ENCODE measurements at places on chromosomes 2 and 18.

DNA sequence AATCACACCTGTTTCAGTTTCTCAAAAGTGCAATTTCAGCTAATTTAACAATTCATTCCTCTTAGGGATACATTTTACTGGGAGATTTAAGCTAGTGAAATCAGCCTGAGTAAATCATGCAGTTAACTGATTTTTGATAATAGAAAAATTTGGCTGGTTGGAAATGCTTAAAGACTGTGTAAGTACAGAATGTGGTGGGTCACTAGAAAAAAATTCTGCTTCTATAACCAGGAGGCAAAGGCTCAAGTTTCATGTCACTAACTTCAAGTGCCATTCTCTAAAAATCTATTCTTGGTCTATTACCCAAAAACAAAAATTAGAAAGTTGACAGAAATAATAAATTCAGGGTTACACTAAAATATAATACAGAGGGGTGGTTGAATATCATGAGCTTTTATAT lies 271.3 kb downstream of the CCDC178 start:
- DNase-seq: no peak

DNA sequence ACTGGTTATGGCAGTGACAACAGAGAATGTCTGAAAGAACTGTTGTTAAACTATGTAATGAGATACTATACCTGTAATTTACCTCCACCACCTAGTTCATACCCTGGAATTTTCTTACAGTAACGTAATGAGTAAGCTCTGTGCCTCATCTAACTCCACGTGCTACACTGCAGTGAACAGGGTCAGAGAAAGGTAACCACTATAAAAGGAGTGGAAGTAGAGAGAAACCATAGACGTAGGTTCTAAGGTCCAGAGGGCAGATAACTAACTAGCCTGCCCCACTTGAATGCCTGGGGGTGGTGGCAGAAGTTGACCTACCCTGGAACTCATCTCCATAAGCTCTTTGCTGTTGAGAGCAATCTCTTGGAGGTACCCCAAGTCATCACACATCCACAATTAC lies 32.0 kb upstream of the B4GALT6 start:
- no peak for DNase-seq

- DNase-seq: no peak
These were observed 146.1 kb downstream of the PRPF40A start for GRCh38 chr2:152571048-152571766.

DNA sequence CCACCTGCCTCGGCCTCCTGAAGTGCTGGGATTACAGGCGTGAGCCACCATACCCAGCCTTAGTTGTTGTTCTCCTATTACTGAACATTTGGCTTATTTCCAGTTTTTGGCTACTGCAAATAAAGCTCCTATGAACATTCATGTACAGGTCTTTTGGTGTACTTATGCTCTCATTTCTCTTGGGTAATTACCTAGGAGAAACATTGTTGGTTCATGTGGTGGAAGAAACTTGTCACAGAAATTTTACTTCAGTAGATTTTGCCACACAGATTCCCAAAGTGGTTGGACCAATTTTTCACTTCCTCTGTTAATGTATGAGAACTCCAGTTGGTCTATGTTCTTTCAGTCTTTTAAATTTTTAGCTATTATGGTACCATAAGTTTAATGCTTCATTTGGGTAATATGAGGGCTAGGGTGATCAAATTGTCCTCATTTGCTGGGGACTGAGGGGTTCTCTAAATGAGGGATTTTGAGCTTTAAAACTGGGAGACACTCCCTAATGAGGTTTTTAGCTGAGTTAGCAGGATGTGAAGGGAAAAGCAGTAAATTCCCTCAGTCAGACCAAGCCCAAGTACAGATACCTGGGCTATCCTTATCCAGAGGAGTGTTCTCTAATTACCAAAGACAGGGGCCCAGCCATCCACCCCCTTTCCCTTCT lies 33.9 kb downstream of the MTA3 start:
- no peak for DNase-seq

GRCh38 chr2:6372317-6372901 lies 493.3 kb downstream of the CMPK2 start:
- DNase-seq: peak; percentile 86

DNA sequence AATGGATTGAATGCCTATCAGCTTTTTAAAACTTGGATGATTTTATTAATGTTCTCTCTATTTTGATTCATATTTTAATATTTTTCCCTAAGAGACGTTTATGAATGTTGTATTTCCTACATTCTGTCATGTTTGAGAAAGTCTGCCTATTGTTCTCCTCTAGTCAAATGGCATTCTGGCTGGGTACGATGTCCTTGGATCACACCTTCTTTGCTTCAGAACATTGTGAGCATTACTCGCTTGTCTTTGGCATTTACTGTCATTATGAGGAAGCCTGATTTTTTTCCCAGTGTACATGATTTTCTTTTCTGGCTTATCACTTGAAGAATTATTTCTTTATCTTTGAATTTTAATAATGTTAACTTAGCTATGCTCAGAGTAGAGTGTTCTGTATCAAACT lies 78.4 kb downstream of the CDC42EP3 start:
- DNase-seq: no peak

DNA sequence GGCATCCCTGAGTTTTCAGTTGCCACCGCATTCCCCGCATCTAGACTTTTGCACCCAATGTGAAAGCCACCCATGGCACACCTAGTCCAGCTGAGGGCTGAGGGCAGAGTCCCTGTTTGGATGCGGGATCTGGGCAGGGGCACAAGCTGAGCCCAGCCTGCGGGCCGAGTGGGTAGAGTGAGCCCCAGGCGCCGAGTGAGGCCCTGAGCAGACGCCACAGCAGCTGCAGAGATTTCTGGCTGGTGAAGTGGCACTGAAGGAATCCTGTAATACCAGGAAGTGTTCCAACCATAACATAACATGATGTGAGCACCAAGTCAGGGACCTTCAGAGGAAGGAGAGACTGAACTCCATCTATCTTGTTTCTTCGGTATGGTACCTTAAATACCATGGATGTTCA lies 27.7 kb upstream of the FRZB start:
- DNase-seq: no peak

DNA sequence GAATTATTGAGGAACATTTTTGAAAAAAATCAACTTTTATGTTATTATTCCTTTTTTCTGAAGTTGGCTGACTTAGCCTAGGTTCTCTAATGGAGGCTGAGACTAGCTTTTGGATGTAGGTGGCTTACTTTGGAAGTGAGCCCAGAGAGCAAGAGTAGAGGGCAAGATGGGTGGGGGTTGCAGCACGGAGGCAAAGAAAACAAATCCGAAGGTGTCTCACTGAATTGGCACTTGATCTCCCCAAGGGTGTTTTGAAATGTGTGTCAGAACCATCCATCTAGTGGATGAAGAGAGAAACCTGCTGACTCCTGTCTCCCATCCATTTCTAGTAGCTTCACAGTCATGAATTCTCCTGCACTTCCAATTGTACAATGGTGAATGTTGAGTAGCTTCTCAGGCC lies 390.7 kb downstream of the TMEM182 start:
- no peak for DNase-seq

GRCh38 chr2:225911019-225911418 lies 511.5 kb downstream of the NYAP2 start:
- no peak for DNase-seq

GRCh38 chr2:143071185-143071876 lies 57.9 kb upstream of the ARHGAP15 start:
- no peak for DNase-seq

DNA sequence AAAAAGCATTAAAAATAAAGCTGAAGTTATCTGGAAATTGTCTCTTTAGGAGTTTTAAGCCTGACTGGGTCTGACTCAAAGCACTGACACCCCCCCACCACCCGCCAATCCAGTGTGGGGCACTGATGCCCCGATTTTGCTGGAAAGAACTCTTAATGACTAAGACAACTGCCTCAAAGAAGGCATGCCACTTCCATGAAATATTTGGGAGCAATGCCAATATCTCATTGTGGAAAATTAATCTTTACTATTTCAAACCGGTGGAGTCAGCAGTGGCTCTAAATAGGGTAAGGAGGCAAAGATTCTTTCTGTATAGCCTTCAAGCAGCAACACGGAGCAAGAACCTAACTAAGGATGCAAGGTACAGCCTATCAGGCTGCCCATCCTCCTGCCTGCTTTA lies 4.5 kb downstream of the FKBP7 start:
- no peak for DNase-seq

GRCh38 chr2:138060301-138060635 lies 96.0 kb downstream of the HNMT start:
- peak; percentile 77 for DNase-seq

DNA sequence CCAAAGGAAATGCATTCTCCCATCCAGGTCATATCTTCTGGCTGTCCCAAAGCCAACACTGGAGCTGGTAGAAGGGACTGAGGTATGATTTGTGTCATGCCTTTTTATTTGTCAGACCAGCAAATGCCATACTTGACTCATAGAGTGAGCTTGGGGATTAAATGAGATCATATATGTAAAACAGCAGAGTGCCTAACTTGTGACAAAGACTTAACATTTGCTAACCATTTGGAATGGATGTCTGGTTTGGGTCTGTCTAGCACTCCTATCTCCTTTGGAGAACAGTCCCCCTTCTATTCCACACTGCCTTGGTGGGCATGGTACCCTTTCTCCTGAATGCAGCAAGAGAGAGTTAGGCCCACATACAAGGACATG lies 128.5 kb upstream of the LGALSL start:
- DNase-seq: no peak

DNA sequence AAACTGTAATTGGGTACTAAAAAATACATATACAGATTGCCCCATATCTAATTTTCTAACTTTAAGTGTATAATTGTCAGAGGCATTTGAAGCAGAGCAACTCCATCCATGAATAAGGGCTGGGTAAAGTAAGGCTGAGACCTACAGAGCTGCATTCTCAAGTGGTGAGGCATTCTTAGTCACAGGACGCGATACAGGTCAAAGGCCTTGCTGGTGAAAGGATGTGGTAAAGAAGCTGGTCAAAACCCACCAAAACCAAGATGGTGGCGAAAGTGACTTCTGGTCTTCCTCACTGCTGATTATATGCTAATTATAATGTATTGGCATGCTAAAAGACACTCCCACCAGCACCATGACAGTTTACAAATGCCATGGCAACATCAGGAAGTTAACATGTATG lies 50.0 kb downstream of the SLC8A1 start:
- DNase-seq: peak; percentile 69

DNA sequence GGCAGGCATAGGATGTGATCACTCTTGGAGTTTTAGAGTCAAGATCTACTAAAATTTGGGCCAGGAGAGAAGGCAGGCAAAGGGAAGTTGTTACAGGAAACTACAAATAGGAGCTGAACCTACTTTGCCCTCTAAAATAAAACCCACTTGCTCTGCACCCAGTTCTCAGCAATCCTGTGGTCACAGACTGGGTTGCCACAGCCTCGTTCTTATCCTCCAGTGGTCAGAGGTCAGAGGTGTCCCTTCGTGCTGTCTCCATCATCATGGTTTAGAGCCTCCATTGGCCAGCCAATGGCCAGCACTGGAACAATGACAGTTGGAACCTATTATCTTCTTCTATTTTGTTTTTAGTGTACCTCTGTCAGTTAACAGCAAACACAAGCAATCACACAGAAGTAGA lies 90.7 kb upstream of the TNP1 start:
- no peak for DNase-seq

DNA sequence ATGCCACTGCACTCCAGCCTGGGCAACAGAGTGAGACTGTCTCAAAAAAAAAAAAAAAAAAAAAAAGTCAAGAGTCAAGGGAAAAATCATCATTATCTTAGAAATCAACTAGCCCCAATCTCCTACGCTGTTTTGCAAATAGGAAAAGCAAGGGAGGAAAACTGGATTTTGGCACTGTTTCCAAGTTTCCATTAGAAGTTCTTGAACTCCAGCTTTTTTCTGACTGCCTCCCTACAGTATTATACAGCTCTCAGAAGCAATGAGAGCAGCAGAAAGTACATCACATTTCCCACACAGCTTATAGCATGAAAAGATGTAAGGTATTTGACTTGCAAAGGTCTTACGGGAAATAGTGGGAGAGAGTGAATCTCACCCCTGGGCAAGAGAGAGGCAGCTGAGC lies 127.8 kb downstream of the OSR1 start:
- no peak for DNase-seq

DNA sequence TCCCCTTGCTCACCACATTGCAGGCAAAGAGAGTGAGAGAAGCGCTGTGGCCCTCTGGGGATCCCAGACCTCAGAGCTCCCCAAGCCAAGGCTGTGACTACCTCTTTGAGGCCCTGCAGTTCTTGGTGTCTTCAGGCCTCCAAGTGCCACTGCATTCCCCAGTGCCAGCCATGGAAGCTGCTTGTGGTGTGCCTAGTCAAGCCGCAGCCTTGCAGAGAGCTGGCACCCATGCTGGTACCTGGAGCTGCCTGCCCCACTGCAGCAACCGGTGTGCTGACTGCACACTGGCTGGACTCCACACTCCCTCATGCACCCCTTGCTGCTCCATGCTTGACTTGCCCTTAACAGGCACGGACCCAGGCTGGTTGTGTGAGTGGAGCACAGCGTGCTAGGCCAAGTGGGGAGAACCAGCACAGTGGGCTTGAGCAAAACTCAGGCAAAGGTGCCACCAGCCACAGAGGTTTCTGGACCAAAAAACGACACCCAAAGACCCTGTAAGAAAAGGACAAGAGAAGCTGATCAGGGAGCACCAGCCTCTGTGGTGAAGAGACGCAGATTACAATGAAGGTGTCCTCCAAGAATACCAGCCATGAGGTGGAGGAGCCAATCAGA lies 113.5 kb upstream of the TMEM18 start:
- no peak for DNase-seq

DNA sequence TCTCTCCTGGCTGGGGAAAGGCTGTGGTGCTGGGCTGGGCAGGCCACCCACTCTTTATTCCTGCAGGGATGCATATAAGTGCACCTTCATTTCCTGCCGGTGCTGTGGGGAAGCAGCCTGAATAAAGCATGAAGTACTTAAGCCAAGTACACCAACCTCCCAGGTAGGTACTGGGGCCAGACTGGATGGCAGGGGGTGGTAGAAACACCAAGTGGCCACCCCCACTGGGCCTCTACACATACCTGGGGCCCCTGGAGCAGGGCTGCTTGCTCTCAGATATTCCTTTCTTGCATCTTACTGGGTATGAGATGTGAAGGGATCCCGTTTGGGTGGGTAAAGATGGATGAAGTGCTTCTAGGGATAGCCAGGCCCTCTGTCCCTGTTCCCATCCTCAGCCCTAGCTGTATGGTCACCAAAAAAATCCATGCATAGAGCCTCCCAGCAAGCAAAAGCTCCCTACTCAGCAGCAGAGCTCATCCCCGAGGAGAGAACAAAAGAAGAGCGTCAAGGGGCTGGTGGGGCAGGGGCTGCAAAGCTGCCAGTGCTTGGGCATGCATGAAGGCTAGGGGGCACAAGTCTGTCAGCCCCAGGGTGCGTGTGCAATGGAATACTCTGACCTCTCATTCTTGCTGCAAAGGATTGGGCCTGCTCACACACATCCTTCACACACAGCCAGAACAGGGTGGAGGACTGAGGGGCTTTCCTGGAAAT lies 22.0 kb downstream of the CCT7 start:
- no peak for DNase-seq

GRCh38 chr18:78151234-78151633 lies 828.4 kb upstream of the SALL3 start:
- DNase-seq: no peak

GRCh38 chr18:44881461-44882162 lies 200.9 kb downstream of the SETBP1 start:
- DNase-seq: no peak

GRCh38 chr18:2971741-2972552 lies 41.0 kb downstream of the LPIN2 start:
- peak; percentile 70 for DNase-seq

Data from fibroblast of villous mesenchyme (primary cell).